Stimulated activated CD4-positive, alpha-beta T cell treated with anti-CD3 and anti-CD28 coated beads, TNF-alpha, amount 100 ng/mL, for 1 hour (primary cell): ENCODE measurements at places on chromosomes 1 and 21.

- DNase-seq, result no peak
Measured at GRCh38 chr1:179077396-179077795, 4.5 kb upstream of the TOR3A start.

DNA sequence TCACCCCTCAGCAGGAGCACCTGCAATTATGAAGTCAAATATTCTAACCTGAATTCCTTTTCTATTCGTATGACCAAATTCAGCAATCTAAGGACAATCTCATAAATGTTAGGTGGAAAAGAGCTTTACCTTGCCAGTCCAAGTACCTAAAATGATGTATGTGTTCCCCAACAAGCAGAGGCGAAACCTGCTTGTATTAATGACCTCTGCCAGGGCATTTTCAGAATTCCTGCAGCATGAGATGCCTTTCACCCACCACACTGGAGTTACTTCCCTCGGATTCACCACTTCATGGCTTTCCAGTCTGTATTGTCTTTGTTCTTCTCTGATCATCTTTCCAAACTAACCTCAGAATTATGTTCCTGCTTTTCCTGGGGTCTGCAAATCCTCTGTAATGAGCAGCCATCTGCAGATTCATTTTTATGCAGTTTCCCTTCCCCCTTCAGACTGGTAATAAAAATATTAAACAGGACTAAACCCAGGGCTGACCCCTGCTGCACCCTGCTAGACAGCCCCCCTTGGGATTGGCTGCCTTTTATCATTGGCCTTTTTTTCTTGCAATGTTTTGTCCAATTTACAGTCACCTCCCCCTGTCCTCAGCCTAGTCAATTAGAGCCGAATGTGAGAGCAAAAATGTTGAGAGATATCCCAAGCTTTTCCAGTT, 26.6 kb upstream of the CASQ2 start:
- no peak for DNase-seq

DNA sequence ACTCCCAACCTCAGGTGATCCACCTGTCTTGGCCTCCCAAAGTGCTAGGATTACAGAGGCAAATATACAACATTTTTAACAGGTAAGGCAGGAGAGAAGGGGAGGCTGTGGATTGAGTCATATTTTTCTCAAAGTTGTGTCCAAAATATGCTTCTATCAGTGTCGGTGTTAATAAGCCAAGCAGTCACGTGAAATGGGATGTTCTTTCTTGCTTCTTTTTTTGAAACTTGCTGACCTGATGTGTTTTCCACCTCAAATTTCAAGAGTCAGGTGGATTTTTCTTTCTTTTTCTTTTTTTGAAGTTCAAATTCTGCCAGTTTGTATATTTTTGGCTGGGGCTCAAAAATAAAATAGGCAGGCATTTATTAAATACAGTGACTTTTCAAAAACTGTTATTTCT, 91.5 kb downstream of the PCP4 start:
- DNase-seq, result no peak

DNA sequence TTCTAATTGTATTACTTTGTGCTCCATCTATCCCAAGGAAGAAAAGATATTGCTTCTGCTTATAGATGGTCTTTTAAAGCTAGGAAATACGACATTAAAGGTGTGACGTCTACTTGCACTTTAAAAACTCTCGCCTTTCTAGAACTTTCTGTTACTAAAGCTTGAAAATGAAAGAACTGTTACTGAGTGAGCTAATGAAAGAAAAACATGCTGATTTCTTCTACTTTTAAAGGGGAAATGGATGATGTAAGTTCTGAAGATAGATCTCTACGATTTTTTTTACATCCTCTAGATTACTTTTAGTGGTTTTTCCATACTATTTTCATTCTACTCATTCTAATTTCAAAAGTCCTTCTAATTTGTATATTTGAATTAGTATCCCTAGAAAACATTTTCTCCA, 387.5 kb downstream of the USP25 start:
- DNase-seq, result no peak
